Stimulated activated CD8-positive, alpha-beta memory T cell treated with anti-CD3 and anti-CD28 coated beads, Interleukin-4, amount 100 ng/mL, for 1 hour (primary cell): ENCODE measurements at places on chromosomes 12 and 14.

DNA sequence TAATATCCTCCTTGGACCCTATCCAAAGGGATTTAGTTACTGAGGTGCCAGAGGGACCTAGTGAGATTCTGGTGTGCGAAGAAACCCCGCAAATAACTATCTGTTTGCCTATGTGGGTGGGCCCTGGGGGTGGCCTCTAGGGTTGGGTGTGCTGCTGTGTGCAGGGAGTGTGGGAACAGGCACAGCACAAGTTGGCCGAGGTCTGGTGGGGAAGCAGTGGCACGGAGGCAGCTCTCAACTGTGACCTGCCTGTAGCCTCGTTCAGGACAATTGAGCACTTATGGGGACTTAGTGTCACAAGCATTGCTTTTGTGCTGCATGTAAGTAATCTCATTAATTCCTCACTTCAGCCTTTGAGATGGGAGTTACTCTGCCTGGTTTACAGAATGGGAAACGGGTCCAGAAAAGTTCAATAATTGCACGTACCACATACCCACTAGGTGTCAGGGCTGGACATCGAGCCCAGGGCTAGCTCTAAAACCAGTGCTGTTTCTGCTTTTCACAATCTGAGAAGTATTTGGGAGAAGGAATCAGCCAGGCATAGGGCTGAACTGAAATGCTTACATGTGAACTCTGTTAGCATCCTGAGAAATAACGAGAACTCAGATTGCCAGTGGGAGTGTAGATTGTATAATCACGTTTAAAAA is 58.8 kb downstream of the TECPR2 start:
- DNase-seq, result no peak

GRCh38 chr12:18165422-18165871 is 75.5 kb upstream of the RERGL start:
- DNase-seq, result no peak

DNA sequence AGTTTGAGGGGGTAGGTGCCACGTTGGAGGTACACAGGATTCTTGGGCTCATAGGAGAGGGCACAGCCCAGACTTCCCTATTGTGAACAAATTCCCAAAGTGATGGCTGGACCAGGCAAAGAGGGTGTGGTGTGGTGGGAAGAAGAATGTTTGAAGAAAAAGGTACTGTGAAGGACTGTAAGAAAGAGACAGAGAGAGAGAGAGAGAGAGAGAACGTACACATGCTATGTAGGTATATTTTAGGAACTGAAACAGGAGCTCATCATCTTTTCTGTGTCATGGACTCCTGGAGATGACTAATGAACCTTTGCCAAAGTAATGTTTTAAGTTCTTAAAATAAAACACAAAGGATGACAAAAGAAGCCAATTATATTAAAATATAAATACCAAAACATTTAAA is 24.5 kb downstream of the SLC17A8 start:
- DNase-seq, result no peak

GRCh38 chr12:124777399-124778372 is 86.0 kb downstream of the SCARB1 start:
- DNase-seq, result no peak

DNA sequence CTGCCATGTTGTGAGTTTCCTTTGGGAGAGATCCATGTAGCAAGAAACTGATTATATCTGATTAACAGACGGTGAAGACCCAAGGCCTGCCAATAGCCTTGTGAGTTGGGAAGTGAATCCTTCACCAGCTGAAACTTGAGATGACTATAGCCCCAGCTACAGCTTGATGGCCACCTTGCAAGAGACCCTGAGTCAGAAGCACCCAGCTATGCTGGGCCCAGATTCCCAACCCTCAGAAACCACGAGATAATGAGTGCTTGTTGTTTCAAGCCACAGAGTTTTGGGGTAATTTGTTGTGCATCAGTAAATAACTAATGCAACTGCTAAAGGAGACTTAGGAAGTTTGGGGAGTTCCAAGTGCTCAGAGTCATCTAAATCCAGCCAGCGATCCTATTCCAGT is 80.3 kb downstream of the AVPR1A start:
- DNase-seq, result no peak

- no peak for DNase-seq
Measured at GRCh38 chr14:57732463-57733285, 133.2 kb downstream of the SLC35F4 start.

DNA sequence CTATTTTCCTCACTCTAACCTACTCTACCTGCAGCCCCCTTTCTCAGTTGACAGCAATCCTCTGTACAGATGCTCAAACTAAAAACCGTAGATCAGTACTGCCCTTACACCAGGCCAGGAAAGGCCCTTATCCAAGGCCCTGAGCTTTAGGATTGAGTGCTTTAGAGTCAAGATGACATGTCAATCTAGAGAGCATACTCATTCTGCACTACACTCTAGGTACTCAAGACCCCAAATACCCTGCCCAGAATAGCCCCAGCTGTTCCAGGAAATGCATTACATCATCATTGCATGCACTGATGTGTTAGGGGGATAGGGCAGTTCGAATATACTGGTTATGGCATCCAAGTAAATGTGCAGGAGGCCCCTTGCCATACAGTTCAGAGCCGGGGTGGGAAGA is 3.5 kb upstream of the PHLDA1 start:
- no peak for DNase-seq

- no peak for DNase-seq
Measured at GRCh38 chr14:99032759-99033158, 239.2 kb downstream of the BCL11B start.

DNA sequence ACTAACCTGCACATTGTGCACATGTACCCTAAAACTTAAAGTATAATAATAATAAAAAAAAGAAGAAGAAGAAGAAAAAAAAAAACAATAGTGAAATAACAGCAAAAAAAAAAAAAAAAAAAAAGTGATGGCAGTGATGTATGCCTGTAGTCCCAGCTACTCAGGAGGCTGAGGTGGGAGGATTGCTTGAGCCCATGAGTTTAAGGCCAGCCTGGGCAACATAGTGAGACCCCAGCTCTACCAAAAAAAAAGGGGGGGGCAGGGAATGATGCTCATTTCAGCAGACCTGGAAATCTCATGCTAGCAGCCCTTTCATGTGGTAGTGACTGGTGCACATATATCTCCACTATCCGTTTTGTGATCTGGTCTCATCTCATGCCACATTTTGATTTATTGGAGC is 20.8 kb downstream of the TRAFD1 start:
- no peak for DNase-seq

DNA sequence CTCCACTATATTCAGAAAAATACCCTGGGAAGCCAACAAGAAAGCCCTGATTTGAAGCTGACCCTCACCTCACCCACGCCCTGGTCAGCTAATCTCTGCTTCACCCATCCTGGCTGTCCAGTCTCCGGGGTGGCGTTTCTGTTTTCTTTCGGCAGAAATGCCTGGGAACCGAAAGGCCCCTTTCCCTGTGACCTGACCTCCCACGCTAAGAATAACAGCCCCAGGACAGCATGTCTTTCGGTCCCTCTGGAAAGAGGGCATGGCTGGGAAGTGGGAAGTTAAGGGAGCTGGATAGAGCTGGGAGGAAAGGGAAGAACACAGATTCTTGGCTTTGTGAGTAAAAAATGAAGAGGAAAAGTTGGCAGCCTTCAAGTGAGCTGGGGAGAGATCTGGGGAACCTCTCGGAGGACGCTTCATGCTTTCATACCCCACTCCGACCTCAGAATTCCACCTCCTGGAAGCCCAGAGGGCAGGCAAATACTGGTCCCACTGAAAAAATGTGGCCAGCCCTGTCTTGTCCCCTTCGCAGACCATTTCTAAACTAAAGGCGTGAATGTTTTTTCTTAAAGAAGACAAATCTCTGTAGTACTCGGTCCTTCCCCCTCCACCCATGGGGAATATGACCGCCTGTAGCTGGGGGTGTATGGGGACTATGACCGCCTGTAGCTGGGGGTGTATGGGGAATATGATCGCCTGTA is 163.0 kb upstream of the FKBP4 start:
- no peak for DNase-seq

GRCh38 chr12:26122681-26123481 is 2.0 kb downstream of the BHLHE41 start:
- DNase-seq, result no peak

DNA sequence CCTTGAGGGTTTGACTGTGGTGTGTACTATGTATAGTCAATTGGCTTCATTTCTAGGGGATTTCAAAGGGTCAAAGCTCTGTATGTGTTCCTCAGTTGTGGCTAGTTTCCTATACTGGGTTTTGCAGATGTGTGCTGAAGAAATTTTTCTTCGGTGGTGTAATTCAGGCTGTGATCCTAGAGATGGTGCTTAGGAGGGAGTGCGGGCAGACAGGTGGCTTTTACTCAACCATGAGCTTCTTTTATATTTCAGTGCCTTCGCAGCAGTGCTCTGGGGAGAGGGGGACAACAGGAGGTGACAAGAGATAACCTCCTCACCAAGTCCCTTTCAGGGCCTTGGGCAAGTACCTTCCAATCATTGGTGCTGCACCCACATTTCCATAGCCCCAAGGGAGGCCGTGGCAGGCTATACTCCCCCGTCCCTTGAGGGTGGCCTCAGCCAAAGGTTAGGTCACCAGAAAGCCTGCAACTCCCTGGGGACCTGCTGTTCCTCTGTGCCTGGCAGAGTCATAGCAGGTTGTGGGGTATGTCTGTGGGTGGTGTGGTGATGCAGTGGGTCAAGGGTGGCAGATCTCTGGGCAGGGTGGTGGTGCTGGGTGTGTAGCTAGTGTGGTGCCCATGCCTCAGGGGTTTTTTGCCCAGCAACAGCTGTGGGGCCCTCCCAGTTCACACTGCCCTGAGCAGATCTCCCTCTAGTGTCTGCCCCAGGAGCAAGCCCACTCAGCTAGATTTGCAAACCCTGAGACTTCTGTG is 37.0 kb upstream of the TMX1 start:
- DNase-seq, result no peak

GRCh38 chr12:33634544-33634943 is 194.9 kb upstream of the SYT10 start:
- no peak for DNase-seq

DNA sequence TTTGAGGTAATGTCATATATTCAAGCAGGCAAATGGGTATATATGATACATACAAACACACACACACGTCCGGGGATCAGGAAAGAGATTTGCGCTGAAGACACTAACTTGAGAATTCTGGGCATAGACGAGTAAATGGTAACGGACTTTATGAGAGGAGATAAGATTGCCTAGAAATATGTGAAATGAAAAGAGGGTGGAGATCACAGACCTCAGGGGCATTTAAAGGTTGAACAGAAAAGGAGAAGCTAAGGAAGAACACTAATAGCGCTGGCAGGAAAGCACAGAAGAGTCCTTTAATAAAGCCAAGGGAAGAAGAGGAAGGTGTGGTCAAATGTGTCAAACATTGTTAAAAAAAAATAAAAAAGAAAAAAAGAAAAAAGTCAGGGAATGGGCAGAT is 13.1 kb downstream of the CRY1 start:
- no peak for DNase-seq

GRCh38 chr12:57896115-57896433 is 45.3 kb upstream of the ATP23 start:
- DNase-seq, result no peak

DNA sequence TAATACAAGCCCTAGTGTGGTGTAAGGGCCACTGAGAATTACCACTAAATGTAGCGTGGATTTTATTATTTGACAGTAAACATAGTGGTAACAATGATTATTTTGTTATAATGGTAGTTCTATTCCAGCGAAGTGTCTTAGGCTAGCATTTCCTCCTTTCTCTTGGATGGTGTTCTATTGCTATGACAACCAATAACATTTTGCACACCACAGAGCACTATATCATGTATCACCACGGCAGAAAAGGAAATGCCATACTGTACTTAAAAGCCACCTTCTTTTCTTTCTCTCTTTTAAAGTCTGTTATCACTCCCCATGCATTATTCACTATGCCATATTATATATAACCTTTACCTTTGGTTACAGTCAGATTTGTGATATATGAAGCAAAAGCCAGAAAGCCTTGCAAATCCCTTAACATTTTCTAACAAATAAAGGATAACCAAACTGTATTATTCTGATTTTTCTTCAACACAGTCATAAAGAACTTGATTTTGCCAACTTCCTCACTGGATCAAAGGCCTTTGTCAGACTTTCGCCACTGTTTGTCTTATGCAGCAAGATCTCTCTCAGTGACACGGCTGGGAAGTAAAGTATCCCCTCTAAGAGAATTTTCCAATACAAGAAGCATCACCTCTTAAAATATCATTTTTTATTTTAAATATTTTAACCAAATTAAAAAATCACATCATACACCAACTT is 195.8 kb downstream of the FOXN3 start:
- DNase-seq, result no peak

DNA sequence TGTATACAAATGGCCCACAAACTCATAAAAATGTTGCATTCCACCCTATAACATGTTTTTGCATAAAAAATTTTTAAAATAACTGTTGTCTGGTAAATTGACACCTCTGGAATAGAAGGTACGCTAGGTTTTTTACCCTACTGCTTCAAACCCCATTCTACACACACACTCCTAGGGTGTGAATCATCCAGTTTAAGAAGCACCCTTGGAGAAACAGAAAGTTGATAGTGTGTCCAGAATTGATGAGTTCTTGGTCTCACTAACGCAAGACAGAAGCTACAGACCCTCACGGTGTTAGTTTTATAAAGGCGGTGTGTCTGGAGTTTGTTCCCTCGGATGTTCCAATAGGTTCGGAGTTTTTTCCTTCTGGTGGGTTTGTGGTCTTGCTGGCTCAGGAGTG is 158.5 kb downstream of the KLRB1 start:
- DNase-seq, result no peak

DNA sequence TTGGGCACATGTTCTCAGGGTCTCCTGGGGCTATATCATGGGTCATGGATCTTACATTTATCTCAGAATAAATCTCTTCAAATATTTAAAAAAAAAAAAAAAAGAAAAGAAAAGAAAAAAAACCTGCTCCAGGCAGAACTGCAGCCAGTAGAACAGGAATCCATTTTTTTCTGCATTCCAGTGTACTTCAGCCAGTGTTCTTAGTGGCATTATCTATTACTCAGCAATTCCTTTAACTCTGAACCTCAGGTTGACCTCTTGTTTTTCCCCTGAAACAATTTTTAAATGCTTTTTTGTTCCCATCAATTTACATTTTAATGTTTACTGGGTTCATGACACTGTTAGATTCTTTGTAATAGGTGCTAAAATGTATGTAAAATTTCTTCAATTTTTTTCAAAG is 66.7 kb upstream of the STXBP6 start:
- no peak for DNase-seq

DNA sequence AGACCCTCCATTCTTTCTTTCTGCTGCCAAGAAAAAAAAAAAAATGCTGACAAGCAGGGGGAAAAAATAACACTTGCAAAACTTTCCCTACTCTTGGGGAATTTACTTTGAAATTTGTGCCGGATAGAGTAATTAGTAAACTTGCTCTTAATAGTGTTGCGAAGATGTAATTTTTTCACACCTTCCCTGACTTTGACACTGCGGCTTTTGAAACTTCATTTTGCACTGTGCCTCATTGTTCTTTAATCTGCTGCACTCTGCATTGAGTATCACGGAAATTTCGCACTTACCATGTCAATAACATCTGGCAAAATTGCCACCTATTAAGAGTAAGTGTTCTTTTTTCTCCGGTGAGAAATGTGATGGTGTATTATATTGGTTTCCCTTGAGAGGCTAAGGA is 596.1 kb downstream of the VRK1 start:
- no peak for DNase-seq

GRCh38 chr12:44184499-44185206 is 348.8 kb downstream of the TMEM117 start:
- no peak for DNase-seq

- no peak for DNase-seq
Measured at GRCh38 chr12:19415563-19415962, 23.7 kb upstream of the AEBP2 start.

GRCh38 chr12:46005823-46006222 is 15.4 kb upstream of the SCAF11 start:
- no peak for DNase-seq
